ENCODE measurements at places on chromosomes 3 and 15.

GRCh38 chr15:59866642-59867041 is 137.5 kb upstream of the FOXB1 start:
- DNase-seq, result no peak

DNA sequence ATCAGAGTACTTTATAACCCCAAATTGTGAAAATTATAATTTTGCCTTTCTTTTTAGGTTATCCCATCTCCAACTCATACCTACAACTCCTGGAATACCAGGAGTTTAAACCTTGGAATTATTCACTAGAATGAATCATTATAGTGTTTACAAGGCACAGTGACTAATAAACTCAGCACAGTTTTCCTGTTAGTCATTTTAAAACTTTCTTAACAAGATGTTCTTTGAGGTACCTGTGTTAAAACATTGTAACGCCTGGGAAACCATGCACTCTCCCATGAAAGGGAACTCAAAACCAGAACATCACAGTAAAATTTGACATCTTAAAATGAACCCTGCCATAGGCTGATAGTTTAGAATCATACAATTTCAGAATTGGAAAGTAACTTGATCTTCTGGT is 132.4 kb upstream of the OSTN start:
- no peak for DNase-seq

GRCh38 chr3:32285891-32286290 is 47.4 kb downstream of the CMTM8 start:
- no peak for DNase-seq

GRCh38 chr15:68158046-68158628 is 47.0 kb downstream of the CALML4 start:
- no peak for DNase-seq

GRCh38 chr15:49901996-49902684 is 216.9 kb downstream of the ATP8B4 start:
- DNase-seq, result no peak

DNA sequence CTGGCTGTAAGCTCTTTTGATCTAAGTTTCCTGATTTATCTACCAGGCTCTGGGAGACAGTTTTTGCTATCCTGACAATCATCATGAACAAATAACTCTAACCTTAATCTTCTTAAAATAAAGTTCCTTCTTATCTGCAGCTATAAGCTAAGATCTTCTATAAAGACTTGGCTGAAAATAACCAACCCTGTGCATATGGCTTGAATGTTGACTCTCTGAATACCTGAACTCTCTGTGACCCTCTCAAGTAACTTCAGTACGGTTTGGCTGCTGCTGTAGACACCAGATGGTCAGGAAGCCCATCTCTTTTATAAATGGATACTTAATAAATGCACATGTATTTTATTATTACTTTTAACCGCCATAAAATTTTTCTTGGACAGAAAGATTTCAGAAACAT is 412.4 kb upstream of the CBLB start:
- DNase-seq, result no peak

DNA sequence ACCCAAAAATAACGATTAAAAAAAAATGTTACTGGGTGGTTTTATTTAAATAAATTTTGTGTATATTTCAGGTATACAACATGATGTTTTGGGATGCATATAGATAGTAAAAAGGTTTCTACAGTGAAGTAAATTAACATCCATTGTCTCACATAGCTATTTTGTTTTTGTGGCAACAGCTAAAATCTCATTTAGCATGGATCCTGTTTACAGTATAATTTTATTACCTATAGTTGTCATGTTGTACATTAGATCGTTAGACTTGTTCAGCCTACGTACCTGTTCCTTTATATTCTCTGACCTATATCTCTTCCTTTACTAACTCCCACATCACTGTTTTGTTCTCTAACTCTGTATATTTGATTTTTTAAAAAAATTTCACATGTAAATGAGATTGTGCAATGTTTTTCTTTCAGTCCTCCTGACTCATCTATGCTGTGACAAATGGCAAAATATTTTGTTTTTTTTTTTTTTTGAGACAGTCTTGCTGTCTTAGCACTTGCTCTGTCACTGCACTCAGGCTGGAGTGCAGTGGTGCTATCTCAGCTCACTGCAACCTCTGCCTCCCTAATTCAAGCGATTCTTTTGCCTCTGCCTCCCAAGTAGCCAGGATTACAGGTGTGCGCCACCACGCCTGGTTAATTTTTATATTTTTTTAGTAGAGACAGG is 45.6 kb downstream of the OIP5 start:
- DNase-seq, result no peak

GRCh38 chr15:100147828-100148227 is 193.9 kb downstream of the ADAMTS17 start:
- no peak for DNase-seq
